ENCODE measurements at places on chromosomes 12 and 14.

GRCh38 chr14:99604766-99605298, 825 bp upstream of the CCDC85C start:
- no peak for DNase-seq

GRCh38 chr12:17975239-17975638, 114.8 kb downstream of the RERGL start:
- DNase-seq: no peak

GRCh38 chr12:54173066-54173726, 15.6 kb downstream of the SMUG1 start:
- DNase-seq: peak; percentile 48

- DNase-seq: peak; percentile 79
Measured at GRCh38 chr12:65728848-65729793, 95.2 kb upstream of the HMGA2 start.

- DNase-seq: no peak
Measured at GRCh38 chr12:12403264-12404248, 46.7 kb downstream of the BORCS5 start.

GRCh38 chr12:106960443-106960842, 4.7 kb downstream of the TMEM263 start:
- DNase-seq: no peak

DNA sequence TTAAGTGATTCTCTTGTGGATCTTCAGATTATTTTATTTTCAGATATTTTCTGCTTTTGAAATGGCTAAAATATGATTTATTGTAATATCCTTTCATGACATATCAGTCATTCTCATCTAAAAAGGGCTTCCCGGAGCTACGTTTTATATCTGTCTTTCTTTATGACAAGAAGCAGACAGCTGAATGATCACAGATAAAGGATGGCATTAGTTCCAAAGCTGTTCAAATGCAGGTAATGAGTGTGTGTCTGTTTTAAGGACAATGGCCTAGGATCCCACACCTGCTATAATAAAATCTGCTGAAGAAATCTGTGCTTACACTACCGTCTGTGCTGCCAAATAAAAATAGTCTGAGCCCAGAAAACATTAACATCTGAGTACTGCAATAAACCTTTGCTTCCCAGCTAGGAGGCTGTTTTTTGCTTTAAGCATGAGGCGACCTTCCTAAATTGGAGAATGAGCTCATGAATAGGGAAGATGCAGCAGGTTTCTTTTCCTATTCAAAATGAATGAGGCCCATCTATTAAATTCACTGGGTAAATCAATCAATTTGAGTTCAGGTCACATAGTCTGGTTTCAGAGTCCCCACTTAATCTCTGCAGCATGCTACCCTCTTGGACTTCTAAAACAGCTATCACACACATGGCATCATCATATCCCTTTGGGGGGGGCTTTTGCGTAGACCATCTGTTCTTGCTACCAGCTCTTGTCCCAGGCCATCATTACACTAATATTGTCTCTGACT, 498.5 kb downstream of the NELL2 start:
- DNase-seq: no peak

DNA sequence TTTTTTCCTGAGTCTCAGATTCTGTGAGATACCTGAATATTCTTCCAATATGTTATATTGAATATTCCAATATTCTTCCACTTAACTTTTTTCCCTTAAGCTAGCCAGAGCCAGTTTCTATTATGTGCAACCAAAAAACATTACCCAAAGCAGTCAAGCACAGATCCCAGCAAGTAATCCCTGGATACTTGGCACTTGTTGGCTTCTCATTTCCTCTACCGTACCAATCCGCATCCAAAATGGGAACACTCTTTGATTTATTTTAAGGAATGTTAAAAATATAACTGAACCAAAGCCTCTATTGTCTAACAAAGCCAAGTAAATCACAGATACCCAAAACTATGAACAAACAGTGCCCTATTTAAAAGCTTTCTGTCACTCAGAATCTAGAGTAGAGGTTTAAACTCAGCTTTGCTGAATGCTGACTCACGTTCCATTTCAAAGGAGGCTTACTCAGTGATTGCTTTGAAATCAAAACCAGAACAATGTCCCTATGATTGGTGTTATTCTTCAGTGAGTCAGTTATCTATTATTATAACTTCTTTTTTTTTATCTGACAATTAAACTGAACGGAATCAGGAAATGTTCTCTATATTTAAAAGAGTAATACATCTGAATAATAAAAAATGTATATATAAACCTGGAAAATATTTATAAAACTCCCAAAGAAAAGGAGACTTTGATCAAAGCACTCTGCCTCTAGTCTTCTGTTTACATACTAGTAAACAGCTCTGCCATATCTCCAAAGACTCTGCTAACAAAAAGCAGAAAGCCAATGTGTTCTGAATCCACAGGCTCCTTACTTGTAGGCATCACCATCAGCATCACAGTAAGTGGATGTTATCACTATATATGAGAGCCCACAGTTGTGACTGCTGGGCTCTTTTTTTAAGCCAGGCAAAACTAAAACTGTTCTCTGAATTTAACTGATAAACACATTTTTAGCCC, 360.8 kb downstream of the CCDC91 start:
- no peak for DNase-seq

- DNase-seq: no peak
Measured at GRCh38 chr12:4771172-4771959, 51.2 kb downstream of the GALNT8 start.

DNA sequence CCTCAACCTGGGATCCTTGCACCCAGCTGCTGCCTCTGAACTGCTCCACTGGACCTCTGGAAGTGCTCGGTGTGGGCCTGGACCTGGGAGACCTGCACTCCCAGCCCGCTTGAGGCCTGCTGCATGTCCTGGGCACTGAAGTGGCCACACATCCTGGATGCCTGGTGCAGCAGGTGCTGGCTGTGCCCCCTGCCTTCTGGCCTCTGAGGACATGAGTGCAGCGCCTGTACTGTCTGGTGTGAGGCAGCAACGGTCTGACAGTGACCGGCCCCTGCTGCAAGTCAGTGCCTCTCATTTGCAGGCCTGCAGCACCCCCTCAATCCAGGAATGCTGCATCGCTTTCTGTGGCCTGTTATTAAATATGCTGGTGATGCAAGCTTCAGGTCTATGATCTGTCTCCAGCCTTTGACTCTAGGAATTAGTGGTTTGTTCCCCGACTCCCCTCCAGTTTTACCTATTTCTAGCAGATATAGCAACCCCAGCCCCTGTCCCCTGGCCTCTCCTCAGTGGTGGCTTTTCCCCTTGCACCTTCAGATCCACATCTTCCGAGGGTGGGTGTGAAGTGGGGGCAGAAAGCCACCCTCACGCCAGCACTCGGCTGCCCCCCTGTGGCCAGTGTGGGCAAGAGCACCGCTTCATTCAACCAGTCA, 3.6 kb downstream of the SMIM41 start:
- peak; percentile 71 for DNase-seq

- no peak for DNase-seq
Measured at GRCh38 chr14:92993302-92993701, 70.4 kb downstream of the CHGA start.

- no peak for DNase-seq
Measured at GRCh38 chr12:46246021-46246700, 22.7 kb downstream of the SLC38A1 start.

DNA sequence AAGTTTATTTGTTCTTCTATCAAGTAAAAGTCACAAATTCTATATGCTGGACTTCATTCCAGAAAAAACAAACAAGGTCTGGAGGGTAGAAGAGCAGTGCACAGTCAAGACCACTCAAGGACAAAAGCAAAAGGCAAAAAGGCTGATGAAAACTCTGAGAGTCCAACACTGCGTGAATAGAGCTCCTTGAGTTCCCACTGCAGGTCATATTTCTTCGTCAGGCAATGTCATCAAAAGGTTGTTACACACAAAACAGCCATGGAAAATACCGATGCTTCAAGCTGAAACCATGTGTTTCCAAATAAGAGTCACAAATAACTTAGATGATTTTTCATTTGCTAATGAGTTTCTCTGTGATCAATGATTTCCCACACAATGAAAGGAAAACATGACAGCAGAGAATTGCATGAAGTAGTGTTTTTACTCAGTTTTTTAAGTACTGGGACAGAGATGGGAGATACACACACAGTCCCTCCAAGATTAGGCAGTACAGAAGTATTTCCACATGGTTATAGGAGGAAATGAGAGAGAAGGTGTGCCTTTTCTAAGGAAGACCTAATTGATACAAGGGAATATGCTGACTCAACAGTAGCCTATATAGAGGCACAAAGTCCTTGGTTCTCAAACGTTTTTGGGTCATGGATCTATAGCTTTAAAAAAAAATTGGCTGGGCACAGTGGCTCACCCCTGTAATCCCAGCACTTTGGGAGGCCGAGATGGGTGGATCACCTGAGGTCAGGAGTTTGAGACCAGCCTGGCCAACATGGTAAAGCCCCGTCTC, 177.7 kb downstream of the MED13L start:
- DNase-seq: no peak

DNA sequence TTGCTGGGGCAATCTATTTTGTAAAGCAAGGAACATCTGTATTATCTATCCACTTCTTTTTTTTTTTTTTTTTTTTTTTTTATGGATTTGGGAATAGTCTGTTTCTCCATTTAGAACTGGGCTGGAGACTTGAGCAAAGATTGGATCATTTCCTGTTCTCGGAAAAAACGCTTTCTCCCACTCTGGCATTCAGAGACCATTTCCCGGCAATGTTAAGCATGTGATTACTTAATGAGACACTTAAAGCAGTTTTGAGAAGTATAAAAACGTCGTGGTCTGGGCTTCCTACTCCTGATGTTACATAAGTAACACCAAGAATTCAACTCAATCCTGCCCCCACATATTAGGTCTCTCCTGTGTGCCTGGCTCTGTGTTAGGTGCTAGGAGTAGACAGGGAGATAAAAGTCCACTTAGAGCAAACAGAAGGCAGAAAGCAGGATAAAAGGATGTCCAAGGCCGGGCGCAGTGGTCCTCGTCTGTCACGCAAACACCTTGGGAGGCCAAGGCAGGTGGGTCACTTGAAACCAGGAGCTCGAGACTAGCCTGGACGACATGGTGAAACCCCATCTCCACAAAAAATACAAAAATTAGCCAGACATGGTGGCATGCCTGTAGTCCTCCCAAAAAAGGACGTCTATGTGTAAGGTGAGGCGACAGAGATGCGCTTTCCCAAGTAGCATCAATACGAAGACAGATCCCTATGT, 152.1 kb upstream of the GSC start:
- DNase-seq: no peak

DNA sequence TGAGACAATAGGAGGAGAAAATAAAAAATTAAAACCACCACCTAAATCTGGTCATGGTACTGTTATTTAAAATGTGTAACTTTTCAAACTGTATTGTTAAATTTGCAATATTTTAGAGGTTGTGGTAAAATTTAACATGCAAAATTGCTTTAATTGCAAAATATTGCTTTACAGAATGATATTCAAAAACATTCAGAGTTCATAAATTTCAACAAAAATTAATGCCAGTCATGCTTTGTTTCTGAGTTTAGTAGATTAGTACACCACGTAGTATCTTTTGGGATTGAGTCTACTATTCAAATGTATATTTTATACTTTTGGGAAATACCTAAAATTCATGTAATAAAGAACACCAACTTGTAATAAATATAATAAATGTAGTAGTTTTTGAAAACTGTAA, 18.3 kb downstream of the ETFRF1 start:
- DNase-seq: no peak

DNA sequence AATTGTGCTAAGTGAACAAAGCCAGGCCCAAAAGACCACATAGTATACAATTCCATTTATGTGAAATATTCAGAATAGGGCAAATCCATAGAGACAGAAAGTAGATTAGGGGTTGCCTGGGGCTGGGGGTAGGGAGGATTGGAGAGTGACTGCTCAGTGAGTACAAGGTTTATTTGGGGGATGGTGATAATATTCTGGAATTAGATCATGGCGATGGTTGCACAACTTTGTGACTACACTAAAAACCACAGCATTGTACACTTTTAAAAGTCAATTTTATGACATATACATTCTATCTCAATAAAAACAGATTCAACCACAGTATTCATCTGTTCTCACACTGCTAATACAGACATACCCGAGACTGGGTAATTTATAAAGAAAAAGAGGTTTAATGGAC, 68.7 kb upstream of the MAP1LC3B2 start:
- DNase-seq: no peak

DNA sequence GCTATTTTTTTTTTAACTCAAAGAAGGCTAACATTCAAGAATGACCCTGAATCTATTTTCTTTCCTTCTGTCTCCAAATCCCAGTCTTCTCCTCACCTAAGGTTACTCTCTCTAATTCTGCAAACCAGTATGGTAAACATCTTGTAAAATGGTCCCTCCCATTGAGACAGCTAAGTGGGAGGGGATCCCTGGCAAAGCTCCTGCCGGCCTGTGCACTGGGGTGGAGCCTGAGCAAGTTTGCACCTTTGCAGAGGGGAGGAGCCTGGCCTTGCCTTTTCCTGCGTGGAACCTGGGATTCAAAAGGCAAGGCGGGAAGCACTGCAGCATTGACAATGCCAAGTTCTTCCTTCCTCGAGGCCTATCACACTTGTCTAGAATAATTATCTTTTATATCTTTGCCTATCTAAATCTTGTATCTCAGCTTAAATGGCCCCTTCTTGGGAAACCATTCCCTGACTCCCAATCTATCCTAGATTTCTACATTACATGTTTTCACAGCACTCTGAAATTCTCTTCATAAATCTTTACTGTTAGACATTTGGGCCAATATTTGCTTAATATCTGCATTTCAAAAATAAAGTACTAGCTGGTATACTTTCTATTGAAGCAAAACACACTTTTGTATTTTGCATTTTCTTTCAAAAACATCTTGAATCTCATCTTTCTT, 83.0 kb downstream of the EPS8 start:
- DNase-seq: peak; percentile 71

- DNase-seq: no peak
Measured at GRCh38 chr14:31692376-31692781, 131.2 kb downstream of the NUBPL start.

- DNase-seq: no peak
Measured at GRCh38 chr12:3965046-3965445, 91.8 kb upstream of the PARP11 start.

- DNase-seq: no peak
Measured at GRCh38 chr12:46005823-46006222, 15.4 kb upstream of the SCAF11 start.

GRCh38 chr12:2390850-2391390, 338.1 kb downstream of the CACNA1C start:
- DNase-seq: peak; percentile 15

- DNase-seq: no peak
Measured at GRCh38 chr12:66164349-66164821, 5.4 kb downstream of the TMBIM4 start.

- no peak for DNase-seq
Measured at GRCh38 chr12:2247596-2247995, 194.8 kb downstream of the CACNA1C start.

DNA sequence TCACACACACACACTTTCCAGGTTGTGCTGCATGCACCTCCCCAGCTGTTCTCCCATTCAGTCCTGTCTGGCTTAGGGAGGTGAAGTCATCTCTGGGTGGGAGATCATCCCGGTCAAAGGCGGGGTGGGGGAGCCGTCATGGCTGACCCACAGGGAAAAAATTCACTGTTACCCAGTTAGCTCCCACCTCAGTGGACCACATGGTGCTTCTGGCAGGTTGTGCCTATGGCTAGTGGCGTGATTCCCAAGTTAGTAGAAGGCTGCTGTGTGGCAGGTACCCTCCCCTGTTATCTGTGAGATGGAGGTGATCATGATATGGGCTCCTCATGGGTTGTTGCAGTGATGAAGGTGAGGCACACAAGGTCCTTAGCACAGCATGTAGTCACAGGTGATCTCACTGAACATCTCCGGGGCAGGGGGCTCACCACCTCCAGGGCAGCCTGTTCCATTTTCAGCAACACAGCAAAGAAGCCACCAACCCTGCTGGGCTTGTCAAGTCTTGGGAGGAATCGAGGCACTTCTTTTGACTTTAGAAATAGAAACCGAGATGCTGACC, 154.9 kb upstream of the CCND2 start:
- DNase-seq: peak; percentile 24

All from H9 (cell line).